ENCODE measurements at places on chromosomes 1 and 21.

GRCh38 chr1:14320986-14321385 is 277.5 kb upstream of the KAZN start:
- DNase-seq: no peak

GRCh38 chr1:114457675-114458236 is 53.2 kb downstream of the TRIM33 start:
- DNase-seq: no peak

DNA sequence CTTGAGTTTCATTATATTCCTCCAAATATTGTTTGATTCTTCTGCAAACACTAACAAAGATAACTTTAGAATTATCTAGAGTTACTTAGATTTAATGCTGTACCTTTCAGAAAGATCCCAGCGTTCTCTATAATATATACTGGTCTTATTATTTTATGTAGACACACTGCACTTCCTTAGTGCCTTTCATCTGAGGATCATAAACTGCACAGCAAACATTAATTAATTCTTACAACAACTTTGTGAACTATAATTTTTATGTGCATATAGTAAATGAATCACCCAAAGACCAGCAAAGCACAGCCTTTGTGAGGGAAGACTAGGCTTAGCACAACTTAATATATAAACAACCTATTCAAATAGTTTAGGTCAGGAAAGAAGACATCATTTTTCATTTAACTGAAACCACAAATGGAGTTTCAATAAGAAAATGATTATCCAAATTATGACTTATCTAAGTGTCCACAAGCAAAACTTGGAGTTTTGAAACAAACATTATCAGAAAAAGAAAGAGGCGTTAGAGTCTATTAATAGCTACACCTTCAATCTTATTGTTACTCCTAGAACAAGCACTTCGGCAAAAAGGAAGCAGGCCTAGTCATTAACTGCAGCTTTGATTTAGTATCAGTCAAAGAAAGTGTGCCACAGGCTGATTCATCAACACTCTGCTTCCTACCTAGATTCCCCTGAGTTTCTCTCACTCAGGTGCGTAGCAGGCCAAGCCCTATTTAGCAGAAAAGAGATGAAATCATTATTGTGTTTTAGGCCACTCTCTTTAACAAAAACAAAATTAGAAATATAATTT is 22.5 kb upstream of the RC3H1 start:
- DNase-seq: no peak

- DNase-seq: no peak
Observed at GRCh38 chr21:45428534-45428933, 23.6 kb downstream of the COL18A1 start.

DNA sequence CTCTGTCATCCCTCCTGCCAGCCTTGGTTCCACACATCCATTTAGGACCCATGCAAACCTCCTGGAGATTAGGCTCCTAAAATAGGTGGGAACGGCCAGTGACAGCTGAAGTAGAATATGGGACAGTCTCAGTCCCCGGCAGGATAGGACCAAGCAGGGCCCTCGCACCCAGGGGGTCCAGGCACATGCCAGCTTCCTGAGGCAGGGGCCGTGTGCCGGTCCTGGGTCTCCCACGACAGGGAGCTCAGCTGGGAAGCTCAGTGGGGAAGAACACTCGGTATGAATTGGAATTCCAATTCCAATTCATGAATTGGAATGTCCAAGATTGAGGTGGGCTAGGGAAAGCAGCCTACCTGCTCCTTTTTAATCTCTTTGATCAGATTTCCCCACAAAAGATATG is 9.8 kb downstream of the MUL1 start:
- no peak for DNase-seq

GRCh38 chr21:42377211-42377950 is 11.0 kb upstream of the TFF1 start:
- no peak for DNase-seq

DNA sequence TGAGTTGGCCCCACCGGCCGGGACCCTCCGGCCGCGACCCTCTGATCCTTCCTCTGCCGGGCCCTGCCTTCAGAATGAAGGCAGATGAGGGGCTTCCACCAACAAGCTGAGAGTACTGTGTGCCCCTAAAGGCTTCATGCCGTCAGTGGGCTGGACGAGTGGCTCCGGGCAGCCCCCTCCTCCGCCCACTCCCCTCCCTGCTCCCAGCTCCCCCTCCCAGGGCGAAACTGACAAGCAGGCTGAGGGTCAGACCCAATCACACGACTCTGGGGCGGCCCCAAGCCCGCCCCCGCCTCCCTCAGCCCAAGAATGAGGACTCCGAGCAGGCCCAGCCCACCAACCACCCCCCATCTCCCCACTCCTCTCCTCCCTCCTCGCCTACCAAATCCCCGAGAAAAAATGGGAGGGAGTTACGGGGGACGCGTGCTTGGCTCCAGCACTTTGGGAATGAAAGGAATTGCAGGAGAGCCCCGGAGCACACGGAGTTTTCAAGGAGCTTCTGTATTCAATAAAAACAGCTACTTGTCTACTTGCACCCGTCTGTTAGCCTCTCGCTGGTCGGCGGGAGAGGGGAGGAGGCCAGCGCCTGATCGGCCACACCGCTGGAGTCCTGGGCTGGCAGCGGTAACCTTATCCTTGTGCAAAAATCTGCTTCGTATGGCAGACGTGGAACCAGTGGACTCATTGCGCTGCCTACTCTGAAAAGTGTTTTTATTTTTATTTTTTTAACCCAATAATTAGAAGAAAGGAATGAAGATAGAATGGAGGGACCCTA is at the start of gene COL11A1:
Gene COL11A1, minus strand, starts transcription at position 147 of the 775 bp plus-strand sequence. CDS start 344 bp downstream, outside the sequence.
- DNase-seq: no peak

- peak; percentile 75 for DNase-seq
Observed at GRCh38 chr1:26279456-26280332, at the start of gene SH3BGRL3. TSS of gene SH3BGRL3 (plus strand) at chr1:26280086. CDS start at chr1:26280156, 70 bp downstream.
